ENCODE measurements at places on chromosomes 6 and 20.

GRCh38 chr6:31620586-31621319 lies at the start of gene PRRC2A:
PRRC2A (plus strand) TSS chr6:31620715; CDS start chr6:31622790, 2,075 bp downstream.
- DNase-seq = peak; percentile 76

DNA sequence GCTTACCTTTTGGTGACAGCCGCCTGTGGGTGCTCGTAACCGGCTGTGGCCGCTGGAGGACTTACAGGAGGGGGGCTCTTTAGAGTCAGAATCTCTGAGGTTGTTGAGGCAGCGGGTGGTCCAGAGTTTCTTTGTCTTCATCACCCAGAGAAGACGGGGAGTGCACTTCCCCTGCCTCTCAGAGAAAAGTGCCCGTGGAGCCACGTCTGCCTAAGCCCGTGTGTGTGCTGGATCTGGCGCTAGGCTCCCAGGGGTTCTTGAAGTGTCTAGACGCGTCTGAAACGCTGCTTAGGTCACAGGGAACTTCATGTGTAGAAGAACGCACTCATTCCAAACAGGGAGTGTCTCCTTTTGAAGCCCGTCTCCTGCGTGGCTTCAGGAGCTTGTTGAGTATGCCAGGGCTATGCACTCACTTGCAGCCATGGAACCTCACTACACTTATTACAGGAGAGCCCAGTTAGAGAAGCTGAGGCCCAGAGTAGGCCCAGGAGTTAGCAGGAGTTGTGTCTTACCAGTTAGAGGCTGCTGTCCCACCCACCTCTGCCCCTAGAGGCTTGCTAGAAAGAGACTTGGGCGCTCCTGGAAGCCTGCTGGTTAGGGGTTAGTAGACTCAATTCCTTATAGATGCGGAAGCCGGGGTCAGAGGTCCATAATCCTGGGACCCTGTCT lies 1.3 kb downstream of the LSM14B start:
- DNase-seq = no peak

GRCh38 chr6:147382945-147383554 lies 125.4 kb upstream of the SAMD5 start:
- no peak for DNase-seq

GRCh38 chr20:22282696-22283095 lies 301.7 kb downstream of the FOXA2 start:
- DNase-seq = no peak

DNA sequence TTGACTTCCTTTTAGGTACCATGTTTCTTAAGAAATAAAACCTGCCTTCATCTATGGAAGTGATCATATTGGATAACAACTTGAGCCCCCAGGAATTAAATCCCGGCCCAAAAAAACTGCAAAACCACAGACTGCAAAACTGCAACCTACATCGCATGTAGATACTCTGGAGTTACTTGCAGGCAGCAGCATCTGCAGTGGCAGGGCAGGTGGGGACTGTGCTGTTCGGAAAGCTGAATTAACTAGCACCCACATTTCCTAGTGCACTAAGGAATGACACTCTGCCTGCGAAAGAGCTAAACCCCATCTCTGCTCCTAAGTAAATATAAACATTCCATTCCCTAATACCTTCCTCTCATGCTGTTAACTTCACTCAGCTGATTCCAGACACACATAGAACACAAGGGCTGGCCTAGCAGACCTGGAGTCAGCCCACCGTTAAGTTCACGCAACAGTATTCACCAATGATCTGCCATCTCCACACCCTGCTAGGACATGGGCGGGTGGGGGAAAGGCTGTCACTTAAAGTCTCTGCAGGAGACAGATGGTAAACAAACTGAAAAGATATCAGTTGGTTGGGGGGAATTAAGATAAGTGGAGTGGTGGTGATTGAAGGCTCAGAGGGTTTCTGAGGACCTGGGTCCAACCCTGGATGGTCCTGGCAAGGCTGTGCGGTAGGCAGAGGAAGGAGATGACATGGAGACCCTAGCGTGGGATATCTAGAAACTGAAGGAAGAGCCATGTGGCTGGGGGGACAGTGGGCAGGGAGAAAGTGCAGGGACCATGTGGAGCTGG lies 128.4 kb downstream of the SYCP2 start:
- DNase-seq = no peak

- no peak for DNase-seq
Observed at GRCh38 chr6:6560909-6561308, 27.6 kb upstream of the LY86 start.

DNA sequence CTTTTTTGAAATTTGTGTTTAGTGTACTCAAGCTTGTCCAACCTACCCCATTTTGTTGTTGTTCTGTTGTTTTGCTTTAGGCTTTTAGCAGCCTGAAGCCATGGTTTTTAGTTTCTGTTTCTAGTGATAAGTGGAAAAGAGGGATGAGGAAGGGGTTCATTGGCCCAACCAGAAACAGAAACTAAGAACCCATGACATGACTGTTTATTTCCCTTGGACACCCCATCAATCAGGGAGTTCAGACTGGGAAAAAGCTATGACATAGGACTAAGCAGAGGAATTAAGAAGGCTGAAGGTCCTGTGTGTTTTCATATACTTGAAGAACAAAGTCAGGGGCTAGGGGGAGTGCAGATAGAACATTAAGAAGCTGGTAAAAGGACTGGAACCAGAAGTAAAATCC lies 194.5 kb upstream of the THEMIS start:
- DNase-seq = no peak

GRCh38 chr6:147065786-147066185 lies 138.4 kb upstream of the STXBP5 start:
- no peak for DNase-seq

DNA sequence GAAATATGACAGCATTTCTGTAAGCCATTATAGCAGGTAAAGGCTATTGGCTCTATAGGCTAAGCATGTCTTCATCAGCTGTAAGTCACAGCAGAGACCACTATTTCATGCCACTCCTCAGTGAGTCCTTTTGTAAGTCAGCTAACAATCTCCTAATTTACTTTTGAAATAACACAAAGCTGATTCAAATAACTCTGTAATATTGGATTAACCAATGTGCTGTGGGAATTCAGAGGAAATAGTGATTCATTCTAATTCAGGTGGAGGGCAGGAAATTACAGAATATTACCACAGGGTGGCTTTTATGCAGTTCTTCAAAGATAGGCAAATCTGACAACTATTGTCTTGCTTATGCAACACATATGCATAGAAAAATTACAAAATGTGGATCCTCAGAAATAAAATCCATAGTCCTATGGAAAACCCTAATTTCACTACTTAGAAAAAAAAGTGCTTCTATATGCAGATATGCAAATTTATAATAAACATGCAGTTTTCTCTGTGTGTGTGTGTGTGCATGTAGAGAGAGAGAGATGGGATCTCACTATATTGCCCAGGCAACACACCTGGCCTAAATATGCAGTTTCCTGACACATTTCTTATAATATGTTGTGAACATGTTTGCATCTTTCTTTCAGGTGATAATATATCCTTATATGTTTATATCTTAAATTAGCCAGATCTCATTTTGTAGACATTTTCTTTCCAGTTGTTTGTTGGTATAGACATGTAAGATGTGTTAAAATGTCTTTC lies 4.8 kb upstream of the SMIM28 start:
- no peak for DNase-seq

GRCh38 chr6:170179616-170180324 lies 111.1 kb downstream of the DLL1 start:
- DNase-seq = no peak

DNA sequence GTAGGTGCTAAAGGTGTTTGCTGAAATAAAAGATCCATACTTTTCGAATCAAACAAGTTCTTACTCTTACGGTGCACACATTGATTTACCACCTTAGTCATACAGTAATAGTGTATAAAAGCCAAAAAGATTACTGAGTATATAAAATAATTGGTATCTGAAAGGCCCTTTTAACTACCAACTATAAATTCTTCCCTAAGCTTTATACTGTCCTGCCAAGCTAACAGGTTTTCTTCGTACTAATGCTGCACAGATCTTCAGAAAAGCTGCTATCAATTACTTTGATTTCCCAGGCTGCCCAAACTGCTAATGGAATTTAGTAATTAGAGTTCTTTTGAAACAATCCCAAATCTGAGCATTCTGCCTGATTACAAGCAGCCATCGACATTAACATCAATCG lies 97.5 kb downstream of the PRKN start:
- DNase-seq = no peak

DNA sequence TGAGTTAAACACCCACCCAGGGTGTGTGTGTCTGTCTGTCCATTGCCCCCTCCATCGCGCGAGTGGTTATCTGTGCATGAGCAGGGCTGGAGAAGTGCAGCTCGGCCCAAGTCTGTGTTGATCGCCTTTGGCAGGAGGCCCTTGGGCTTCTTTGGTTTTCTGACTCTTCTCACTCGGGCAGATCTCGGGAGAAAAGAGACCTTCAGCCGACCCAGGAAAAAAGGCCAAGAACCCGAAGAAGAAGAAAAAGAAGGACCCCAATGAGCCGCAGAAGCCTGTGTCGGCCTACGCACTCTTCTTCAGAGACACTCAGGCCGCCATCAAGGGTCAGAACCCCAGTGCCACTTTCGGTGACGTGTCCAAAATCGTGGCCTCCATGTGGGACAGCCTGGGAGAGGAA lies 132.9 kb downstream of the JPH2 start:
- no peak for DNase-seq

DNA sequence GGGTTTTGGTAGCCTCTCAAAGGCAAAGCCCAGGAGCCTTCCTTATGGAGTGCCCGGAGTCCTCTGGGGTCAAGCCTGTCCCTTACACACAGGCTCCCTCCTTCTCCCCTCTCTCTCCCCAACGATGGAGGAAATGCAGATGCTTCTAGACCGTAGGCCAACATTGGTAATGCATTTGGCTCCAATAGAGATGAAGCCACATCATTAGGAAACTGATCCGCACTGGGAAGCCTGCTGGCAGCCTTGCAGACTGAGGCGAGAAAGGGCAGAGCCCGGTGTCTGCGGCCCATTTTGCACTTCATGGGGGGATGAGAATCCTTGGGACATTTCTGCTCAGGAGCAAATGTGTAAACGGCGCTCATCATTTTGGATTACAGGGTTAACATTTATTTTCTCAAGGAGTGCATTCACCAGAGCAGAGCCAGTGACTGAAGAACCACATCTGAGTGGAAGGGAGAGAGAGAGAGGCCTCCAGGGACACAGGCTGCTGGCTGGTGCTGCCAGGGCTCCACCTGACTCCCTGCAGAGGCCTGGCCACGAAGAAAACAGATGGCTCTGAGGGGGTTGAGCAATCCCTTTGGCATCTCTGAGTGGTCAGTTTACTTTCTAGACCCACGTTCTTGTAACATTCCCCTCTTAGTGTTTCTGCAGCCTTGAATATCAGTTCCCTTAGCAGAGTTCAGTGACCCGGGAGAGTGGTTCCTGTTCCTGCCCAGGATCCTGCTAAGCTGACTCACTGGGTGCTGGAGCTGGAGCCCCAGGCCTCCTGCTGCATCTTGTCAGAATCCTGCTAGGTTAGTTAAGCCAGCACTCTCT lies 4.4 kb upstream of the CST3 start:
- no peak for DNase-seq

- DNase-seq = no peak
Observed at GRCh38 chr6:134878136-134878535, 71.8 kb downstream of the ALDH8A1 start.

GRCh38 chr6:106519460-106520394 lies 109.6 kb downstream of the RTN4IP1 start:
- no peak for DNase-seq

Data from HuH-7.5 (cell line).